Tibial artery (tissue), 4 donors: ENCODE measurements at places on chromosomes 11 and 22.

DNA sequence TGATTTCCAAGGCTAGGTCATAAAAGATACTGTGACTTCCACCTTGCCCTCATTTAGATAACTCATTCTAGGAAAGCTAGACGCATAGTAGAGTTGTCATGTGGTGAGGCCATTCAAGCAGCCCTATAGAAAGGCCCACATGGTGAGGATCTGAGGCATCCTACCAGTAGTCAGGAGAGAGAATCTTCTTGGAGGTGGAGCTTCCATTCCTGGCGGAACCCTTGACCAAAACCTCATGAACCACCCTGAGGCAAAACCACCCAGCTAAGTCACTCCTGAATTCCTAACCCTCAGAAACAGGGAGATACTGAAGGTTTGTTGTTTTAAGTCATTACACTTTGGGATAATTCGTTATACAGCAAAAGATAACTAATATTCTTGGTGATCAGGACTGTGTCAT, 2.9 kb upstream of the HDHD5 start:
- no peak for DNase-seq

GRCh38 chr11:120182372-120182771, 28.5 kb upstream of the OAF start:
- DNase-seq, result peak; percentile 53

DNA sequence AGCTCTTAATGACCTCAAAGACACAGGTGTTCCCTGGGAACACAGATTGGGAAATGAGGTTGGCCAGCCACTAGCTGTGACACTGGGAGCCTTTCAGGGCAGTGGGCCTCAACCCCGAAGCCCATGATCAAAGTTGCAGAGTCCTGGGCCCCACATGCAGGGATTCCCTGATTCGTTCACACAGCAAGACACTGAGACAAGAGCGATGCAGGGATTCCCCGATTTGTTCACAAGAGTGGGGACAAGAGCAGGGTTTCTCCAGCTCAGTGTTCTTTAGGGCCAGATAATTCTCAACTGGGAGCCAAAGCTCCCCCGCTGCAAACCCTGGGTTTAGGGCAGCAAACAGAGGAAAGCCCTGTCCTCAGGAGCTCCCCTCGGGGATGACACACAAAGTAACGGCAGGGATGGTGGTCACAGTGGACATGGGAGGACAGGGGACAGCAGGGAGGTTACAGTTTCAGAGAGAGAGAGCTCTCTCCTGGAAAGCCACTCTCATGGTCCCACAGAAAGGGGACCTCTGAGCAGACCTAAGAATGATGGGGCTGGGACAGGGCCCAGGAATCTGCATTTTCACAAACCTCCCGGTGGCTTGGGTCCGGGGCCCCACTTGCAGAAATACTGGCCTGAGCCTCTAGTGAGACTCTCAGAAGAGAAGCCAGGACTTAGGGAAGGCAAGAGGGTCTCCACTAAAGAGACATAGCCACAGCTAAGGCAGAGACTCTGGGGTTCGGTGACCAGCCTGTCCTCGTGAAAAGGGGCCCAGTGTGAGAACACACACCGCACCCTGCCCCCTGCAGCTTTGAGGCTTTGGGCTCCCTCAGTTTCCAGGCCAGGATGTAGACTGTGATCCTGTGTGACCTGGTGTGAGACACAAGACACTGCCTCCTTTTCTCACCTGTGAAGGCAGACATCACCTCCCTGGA, 7.4 kb upstream of the GNAZ start:
- no peak for DNase-seq

DNA sequence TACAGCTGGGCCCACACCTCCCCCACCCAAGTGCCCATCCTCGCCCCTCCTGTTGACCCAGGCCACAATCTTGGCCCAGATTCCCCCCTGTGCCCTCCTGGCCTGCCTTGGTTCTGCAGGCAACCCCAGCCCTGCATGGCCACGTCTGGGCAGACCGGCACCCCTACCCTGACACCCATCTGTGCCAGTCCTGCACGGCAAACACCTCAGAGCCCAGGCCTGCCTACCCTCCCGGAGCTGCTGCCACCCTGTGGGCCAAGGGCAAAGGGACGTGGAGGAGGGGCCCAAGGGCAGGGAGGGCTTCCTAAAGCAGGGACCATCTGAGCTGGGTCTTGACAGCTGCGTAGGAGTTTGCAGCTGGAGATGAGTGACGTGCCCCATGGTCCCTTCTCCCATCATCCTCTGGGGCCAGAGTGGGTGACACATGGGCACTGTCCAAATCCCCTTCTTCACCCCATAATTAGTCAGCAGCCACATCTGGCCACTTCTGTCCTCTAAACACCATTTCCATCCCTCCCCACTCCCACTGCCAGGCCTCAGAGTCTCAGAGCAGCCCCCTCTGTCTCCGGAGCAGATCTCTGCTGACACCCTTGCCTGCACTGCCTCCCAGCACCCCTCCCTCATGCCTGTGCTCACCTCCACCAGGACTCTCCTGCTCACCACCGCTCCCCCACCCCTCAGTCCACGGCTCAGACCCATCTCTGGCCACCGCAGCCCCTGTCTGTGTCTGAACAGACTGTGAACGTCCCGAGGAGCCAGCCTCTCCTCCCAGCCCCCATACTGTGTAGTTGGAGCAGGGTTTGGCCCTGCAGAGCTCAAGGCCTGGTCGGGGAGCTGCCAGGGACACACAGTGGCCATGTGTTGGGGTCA, 35.6 kb upstream of the PPARA start:
- DNase-seq, result peak; percentile 79

DNA sequence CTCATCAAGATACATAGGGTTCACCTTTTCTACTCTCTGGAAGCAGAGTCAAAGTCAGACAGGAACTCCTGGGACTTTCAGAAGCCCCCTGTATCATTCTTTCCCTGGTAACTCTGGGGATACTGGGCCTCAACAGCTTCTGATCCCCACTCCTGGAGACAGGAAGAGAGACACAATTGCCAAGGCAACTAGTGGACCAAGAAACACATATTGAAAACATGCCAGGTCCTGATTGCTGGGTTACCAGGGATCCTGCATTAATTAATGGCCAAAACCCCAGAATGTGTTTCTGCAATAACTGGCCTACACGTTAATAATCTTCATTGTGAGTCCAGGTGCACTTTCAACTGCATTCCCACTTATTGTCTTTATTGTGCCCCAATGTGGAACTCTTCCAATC, 260.8 kb upstream of the POU2AF2 start:
- no peak for DNase-seq

DNA sequence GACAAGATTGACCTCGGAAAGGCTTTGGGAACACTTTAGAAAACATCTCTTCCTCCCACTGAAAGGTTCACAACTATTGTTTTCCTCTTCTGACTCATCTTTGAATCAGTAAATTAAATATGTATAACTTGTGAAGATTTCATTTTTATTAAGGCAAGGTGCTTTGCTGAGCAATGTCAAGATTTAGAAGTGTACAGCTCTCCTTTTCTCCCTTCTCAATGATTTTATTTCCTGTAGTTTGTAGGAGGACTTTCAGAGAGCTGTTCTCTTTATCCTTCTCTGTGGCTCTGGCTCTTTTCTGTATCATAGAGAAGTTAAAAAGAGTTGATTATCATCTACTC, 594.2 kb downstream of the METTL15 start:
- no peak for DNase-seq

- DNase-seq, result no peak
These were observed 62.9 kb downstream of the CYB5R2 start for GRCh38 chr11:7610393-7610792.

- no peak for DNase-seq
These were observed 117.3 kb downstream of the RASSF10 start for GRCh38 chr11:13126430-13126829.

GRCh38 chr11:21603886-21604285, 589.0 kb upstream of the ANO5 start:
- no peak for DNase-seq

DNA sequence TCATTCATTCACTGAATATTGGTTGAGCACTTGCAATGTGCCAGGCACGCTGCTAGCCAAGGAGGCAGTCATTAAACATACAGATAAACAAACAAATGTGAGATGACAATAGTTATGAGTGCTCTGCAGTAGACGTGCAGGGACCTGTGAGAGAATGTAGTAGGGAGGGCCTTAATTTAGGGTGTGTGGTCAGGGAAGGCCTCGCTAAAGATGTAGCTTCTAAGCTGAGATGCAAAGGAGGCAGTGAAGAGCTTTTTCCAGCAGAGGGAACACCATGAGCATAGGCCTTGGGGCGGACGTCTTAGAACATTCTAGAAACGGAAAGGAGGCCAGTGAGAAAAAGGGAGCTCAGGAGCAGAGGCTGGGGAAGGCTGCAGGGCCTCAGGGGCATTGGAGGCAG, 789 bp upstream of the NCF4 start:
- DNase-seq, result no peak

DNA sequence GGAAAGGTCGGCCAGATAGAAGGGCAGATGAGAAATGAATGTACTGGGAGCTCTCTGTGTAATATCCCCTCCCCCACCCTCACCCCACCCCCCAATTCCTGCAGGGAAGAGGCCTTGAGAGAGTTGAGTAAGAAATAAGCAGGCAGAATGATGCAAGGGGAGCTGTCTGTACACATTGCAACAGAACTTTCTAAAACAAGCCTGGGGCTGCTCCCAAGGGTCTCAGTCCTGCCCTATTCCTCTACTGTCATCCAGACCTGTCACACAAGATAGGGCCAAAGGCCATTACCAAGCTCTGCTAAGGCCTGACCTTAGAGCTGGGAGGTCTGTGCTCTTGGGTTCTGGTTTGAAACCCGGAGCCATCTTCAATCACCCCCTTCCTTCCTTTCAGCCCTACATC, 5.7 kb upstream of the DGAT2 start:
- DNase-seq, result no peak

- peak; percentile 32 for DNase-seq
These were observed 34.1 kb downstream of the MB start for GRCh38 chr22:35582861-35583670.

GRCh38 chr22:46942799-46943785, 180.6 kb downstream of the TBC1D22A start:
- no peak for DNase-seq

- no peak for DNase-seq
These were observed 128.0 kb downstream of the RBFOX2 start for GRCh38 chr22:35900483-35901168.

- DNase-seq, result peak; percentile 14
These were observed 13.9 kb downstream of the CCND1 start for GRCh38 chr11:69654660-69655478.

GRCh38 chr22:48334971-48335370, 1492.7 kb downstream of the BRD1 start:
- DNase-seq, result no peak

DNA sequence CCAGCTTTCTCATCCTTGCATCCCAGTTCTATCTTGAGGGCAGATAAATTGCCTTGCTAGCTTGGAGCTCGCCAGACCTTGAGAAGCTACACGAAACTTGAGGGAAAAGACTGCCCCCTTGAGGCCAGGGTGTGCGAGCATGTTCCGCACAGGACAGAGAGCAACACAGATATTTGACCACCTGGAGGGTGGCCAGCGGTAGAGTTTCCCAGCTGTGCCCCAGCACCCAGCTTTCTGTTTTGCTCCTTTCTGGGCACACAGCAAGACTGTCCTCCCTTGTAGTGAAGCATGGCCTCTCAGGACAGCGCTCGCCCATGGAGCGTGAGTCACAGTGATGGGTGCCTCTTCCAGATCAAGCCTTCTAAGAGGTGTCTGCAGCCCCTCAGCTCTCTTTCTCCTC, 23.5 kb downstream of the SPATA19 start:
- DNase-seq, result no peak

DNA sequence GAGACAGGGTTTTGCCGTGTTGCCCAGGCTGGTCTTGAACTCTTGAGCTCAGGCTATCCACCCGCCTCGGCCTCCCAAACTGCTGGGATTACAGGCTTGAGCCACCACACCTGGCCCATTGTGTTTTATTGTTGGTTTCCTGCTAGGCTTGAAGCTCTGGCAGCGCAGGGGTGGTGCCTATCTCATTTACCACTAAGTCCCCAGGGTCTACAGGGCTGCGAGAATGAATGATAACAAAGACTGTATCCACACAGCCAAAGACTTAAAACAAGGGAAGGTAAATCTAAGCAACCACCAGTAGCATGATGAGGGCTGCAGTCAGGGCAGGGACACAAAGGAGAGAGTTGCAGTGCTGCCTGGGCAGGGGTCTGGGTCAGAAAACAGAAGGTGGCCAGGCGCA, 37.3 kb upstream of the XBP1 start:
- no peak for DNase-seq

DNA sequence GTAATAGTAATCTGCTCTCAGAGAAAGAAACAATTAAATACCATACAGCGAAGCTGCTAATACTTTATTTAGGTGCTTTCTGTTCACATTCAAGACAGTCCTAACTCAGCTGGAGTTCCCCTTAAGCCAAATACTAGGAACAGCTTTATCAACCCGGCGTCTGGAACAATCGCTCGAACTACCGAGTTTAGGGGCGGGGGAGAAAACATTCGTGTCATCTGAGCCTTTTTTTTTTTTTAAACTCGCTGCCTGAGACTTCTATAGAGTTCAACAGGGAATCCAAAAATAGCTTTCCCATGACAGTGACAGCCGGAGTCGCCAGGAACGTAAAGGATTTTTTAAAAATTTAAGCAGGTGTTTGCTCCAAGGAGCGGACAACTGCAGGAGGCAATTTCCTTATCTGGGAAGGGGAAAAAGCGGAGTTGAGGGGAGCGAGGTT, 852 bp downstream of the TRAF6 start:
- DNase-seq, result no peak

- DNase-seq, result no peak
These were observed 44.9 kb downstream of the GRAMD1B start for GRCh38 chr11:123474994-123475393.

DNA sequence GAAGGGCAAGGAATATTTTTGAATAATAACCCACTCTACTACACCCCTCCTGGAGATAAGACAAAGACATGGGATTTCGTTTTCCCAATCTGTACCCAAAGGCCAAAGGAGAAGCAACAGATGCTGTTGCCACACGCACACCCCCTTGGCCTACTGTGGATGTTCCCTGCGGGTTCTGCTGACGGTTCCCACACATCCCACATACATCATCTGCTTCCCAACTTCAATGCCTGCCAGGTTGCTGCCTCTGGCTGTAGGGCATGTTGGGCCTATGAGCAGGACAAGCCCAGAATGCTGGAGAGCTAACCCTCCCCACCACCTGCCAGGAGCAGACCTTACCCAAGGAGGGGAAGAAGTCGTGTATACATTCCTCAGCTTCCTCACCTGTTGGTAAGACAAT, 13.6 kb upstream of the RBFOX2 start:
- DNase-seq, result no peak

DNA sequence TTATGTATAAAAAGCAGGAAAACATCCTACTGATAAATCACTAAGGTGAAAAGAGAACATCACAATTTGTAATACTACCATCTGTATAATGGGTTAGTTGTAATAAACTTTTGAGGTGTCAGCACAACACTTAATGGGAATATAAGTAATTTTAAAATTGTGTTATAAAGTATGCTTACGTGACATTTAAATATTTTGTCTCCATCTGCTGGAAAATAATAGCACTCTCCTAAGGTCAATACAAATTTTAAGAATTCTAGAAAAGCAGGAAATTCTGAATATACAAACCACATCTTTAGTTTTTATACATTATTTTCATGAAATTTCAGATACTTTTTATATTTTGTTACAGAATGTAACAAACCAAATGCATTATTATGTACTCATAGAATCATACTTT, 19.5 kb downstream of the CWF19L2 start:
- DNase-seq, result no peak

GRCh38 chr11:2511421-2512369, 66.9 kb downstream of the KCNQ1 start:
- DNase-seq, result peak; percentile 67

GRCh38 chr11:64472593-64473455, 113.9 kb downstream of the RPS6KA4 start:
- DNase-seq, result peak; percentile 15
